ENCODE measurements at places on chromosomes 3 and 15. TPM values are rescaled to one million over a fixed set of nuclear protein-coding genes. Genes with fewer than 3 reads are reported as not detected.

The SPINK8 gene
- total RNA-seq, result not detected

The RGMA gene
- 0.18 TPM for total RNA-seq

DNA sequence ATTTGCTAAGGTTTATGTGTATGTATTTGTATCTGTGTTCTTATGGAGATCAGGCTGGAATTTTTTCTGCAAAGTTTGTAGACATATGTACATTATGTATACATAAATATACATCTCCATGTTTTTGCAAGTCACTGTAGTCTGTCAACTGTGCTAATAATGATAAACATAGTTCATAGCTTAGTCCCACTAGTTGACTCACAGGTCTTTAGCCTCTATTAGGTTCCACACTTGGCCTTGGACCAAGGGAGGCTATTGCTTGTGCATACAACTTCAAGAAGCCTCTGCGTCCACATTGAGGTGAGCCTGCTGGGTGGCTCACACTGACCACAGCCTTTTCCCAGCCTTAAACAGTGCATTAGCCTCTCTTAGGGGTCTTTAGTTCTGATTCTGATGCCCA lies 243.8 kb upstream of the PEX5L start:
- H3K27ac ChIP-seq, result no peak overlapping the region
- H3K36me3 ChIP-seq, result no peaks in the 10 kb centered on the region
- no peaks in the 10 kb centered on the region for H3K4me1 ChIP-seq
- H3K27me3 ChIP-seq, result no peaks in the 10 kb centered on the region

DNA sequence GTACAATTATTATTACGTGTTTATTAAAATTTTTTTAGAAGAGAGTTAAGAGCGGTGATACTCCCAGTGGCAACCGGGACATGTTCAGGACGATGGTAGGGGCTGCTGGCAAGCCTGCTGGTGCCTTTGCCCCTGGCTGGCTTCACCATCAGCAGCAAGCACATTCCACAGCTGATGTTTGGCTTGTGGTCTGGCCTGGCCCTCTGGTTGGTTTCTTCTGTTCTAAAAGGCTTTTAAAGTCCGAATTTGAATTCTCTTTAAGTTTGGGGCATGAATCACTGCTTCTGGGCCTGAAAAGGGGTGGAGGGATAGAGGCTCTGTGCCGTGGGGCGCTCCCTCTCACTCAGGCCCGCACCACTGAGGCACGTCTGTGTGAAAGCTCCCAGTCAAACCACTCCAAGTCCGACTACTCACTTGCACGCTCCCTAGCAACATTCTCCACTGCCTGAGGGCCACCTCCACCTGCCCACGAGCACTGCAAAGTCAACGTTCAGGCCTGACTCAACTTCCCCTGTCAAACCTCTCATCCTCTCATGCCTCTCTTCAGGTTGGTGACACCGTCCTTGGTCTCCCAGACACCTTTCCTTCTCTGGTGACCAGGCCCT lies 10.1 kb downstream of the ITGA11 start:
- H3K4me3 ChIP-seq, result no peak overlapping the region
- H3K4me1 ChIP-seq, result peaks cover 28% of the 10 kb centered on the region
- no peaks in the 10 kb centered on the region for H3K36me3 ChIP-seq
- peak overlapping the region; percentile 4 for H3K27ac ChIP-seq
- DNase-seq, result peak; percentile 48

- no peaks in the 10 kb centered on the region for H3K36me3 ChIP-seq
- peaks cover 51% of the 10 kb centered on the region for H3K27me3 ChIP-seq
- DNase-seq, result no peak
- no peaks in the 10 kb centered on the region for H3K4me1 ChIP-seq
- H3K27ac ChIP-seq, result no peak overlapping the region
These were observed 71.7 kb upstream of the TMEM115 start for GRCh38 chr3:50430950-50431435.

DNA sequence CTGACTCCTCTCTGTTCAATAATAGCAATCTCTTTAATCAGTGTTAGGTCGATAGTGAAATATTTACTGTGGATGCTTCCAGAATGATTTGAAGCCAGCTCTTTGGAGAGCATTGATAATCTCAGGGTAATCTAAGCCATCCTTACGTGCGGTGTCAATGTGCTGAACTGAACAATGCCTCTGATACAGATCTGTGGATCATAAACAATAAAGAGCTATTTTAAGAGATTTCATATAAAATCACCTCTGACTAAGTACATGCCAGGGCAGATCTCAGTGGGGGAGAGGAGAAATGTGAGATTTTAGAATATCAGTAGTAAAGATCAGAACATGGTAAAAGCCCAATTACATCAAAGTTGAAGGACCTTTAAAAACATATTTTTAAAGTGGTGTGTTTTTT lies 319.3 kb upstream of the GBE1 start:
- no peak overlapping the region for H3K27ac ChIP-seq
- no peak overlapping the region for H3K4me3 ChIP-seq
